Activated CD8-positive, alpha-beta memory T cell treated with anti-CD3 and anti-CD28 coated beads, Interleukin-2, amount 50 U/mL, for 4 hours (primary cell): ENCODE measurements at places on chromosomes 13 and 19.

- DNase-seq = no peak
Measured at GRCh38 chr13:51067210-51067701, 43.8 kb downstream of the C13orf42 start.

GRCh38 chr19:17041976-17042375 lies 15.4 kb upstream of the CPAMD8 start:
- DNase-seq = no peak

DNA sequence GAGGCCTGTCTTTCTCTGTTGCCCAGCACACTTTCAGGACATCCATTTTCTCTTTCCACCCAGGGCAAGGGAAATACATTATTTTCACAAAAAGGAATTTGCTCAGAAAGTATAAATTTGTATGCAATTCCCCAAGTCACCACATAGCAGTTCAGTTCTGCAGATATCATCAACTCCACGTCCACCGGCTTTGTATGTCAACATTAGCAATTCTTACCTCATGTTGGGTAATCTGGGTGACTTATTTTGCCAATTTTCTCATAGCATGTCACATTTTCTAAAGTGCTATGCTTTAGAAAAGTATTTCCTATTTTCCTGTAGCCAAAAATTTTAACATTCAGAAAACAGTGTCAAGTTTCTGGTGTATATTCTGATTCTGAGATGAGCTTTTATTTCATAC lies 501.8 kb downstream of the EFNB2 start:
- DNase-seq = no peak

- DNase-seq = no peak
Measured at GRCh38 chr13:78404846-78405360, 198.4 kb downstream of the POU4F1 start.

- no peak for DNase-seq
Measured at GRCh38 chr13:71408416-71408815, 458.6 kb downstream of the DACH1 start.

DNA sequence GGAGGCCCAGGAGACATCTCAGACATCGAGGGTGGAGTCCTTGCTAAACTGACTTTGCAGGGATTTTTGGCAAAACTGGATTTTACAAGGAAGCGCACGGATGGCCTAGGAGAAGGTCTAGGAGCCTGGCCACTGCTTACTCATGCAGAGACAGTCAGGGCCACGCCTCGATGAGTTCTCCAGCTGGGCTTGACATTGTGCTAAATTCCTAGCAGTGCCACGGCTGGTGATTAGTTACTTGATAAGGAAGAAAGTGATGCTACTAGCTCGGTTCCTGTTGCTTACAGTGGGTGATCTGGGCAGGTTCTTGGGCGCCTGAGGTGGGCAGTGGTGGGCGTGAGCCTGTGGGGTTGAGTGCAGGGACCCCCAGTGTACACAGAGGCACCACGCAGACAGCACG lies 143.4 kb downstream of the SOX1 start:
- DNase-seq = no peak

DNA sequence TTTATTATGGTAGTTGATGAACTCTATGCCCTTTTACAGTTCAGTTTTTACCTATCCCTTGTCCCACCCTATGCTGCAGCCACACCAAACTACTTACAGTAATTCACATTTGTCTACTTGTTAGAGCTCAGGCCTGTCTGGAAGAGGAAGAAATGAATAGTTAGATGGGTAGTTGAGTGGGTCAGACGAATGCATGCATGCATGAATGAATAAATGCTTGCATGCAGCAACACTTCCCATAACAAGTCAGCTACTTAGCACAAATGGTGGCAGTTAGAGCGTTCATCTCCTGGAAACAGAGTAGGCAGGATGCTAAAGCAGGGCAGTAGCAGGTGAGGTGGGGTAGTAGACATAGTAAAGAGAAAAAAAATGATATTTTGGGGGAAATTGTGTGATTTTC lies 322.3 kb downstream of the NDFIP2 start:
- no peak for DNase-seq

GRCh38 chr19:12969292-12969988 lies at the start of gene DAND5:
Gene DAND5 (plus strand): TSS chr19:12969576. CDS start chr19:12969661, 85 bp downstream.
- no peak for DNase-seq

DNA sequence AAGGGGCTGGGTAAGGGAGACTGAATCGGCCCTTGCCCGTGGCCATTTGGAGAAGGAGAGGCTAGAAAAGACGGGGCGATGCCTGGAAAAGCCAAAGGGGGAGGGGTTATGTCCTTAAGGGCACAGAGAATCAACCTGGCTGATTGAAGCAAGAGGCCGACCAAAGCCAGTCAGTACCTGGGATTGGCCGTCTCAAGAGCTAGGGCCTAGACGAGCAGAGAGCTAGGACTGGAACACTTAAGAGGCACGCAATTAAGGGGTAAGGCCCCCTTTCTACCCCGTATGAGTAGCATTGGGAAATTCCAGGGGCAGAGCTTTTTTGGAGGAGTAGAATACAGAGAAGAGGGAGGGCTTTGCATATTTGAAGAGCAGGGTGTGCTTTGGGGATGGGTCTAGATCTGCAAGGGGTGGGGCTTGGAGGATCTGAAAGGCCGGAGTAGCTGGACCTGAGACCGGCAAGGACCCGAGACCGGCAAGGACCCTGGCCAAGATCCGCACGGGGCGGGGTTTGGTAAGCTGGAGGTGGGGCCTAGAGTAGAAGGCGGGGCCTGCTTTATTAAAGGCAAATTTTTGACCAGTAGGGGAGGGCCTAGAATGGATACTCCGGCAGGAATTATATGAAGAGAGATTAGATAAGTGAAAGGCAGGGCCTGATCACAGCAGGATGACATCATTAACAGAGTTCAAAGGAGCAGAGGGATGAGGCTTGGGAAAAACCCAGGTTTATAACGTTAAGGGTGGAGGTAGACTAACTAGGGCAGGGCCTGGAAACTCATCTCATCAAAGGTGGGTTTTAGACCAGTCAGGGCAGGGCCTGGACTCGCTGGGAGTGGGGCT lies 10.7 kb upstream of the CACNG6 start:
- no peak for DNase-seq

DNA sequence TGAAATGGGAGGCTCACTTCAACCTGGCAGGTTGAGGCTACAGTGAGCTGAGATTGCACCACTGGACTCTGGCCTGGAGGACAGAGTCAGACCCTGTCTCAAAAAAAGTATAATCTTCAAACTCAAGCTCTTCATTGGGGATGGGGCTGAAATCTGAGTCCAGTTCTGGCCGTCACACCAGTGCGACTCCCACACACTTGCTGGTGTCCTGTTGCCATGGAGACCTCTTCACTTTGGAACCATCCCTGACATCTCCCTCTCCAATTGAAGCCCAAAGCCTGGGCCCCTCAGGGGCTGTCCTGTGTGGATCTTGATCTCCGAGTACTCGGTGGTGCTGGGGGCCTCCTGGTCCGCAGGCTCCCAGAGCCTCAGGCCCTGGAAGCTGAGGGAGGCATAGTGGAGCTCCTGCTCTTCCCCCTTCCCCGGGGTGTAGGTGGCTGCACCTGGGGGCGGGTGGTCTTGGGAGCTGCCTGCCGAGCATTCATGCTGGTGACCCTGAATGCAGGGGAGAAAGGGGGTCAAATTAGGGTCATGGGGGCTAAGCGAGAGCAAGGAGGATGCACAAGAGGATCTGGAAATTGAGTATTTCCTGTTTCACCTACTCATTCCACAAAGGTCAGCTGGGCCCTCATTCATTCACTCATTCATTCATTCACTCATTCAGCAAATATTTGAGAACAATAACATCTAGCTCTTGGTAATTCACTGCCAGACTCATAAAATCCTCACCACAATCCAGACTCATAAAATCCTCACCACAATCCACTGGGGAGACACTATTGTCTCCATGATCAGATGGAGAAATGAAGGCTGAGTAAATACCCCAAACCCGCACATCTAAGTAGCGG lies 11.0 kb downstream of the SIGLEC11 start:
- no peak for DNase-seq

- DNase-seq = no peak
Measured at GRCh38 chr13:77719128-77719527, 21.6 kb downstream of the SLAIN1 start.

DNA sequence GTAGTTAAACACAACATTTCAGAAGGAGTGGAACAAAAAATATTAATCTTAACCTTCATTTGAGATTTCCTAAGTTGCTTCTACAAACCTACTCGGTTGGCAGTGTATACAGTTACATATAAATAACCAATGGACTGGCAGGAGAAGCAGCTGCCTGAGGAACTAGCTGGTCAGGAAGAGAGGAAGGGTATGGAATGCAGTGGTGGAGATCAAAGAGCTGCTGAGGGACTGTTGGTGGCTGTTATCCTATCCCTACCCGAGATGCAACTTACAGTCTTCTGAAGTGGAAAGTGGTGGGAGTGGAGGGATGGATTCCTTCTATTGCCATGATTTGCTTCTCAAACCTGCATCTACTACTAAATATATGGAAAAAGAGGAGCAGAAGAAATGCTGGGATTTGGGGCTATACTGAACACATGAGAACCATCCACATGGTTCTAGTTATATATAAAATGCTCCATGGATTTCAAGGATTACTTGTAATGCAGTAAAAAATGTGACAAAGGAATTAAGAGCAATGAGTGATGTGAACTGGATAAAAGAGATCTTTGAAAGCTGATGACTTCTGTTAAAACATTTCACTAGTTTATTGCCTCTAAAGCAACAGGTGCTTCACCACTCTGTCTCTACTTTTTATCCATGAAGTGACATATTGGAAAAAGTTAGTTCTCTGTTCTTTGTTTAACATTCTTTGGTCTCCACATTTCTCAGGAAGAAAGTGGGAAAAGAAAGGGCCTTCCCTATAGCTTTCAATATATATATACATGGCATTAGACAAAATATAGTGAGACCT lies 29.9 kb downstream of the MICU2 start:
- no peak for DNase-seq

GRCh38 chr19:54096617-54097106 lies 3.9 kb downstream of the OSCAR start:
- no peak for DNase-seq

GRCh38 chr19:10110972-10111317 lies 548 bp upstream of the P2RY11 start:
- DNase-seq = no peak

- no peak for DNase-seq
Measured at GRCh38 chr13:109998684-109999533, 212.5 kb upstream of the IRS2 start.

DNA sequence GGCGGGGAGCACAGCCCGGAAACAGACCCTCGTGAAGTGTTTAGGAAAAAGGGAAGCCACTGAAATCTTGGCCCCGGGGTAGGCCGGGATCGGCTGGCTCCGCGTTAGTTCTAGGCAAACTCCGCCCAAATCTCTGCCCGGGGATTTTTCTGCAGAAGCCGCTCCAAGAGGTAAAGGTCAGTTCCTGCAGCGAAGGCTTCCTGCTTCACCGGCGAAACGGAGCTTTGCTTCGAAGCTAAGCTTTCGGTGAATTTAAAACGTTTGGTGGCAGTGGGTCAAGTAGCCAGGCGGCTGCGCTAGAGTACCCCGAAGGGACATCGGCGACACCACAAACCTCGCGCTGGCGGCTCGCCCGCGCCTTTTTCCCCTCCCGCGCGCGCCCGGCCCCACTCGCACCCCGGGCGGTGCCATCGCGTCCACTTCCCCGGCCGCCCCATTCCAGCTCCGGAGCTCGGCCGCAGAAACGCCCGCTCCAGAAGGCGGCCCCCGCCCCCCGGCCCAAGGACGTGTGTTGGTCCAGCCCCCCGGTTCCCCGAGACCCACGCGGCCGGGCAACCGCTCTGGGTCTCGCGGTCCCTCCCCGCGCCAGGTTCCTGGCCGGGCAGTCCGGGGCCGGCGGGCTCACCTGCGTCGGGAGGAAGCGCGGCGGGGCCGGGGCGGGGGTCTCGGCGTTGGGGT lies 441 bp downstream of the GJB2 start:
- no peak for DNase-seq

DNA sequence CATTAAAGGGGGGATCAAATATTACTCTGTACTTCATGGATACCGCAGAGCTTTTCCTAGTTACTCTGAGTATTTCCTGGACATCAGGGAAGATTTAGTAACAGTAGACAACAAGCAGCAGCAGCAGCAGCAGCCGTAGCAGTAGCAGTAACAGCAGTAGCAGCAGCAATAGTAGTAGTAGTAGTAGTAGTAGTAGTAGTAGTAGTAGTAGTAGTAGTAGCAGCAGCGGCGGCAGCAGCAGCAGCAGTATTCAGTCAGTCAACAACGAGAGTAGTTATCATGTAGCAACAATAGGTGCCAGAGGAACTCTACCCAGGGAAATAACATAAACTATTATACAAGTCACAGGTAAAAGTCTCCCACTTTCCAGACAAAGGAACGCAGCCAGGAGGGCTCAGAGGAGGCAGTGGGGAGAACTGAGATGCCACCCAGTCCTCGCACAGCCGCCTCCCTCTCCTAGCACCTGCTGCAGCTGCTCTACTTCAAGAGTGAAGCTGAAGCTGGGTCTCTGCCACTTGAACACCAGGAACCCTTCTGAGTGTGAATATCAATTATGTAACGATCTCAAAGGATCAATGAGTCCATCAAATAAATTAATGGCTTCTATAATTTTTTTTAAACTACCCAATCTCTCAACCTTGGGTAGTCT lies 1.3 kb upstream of the DOCK9 start:
- DNase-seq = no peak

- DNase-seq = no peak
Measured at GRCh38 chr13:43959291-43959690, 79.6 kb downstream of the LACC1 start.

DNA sequence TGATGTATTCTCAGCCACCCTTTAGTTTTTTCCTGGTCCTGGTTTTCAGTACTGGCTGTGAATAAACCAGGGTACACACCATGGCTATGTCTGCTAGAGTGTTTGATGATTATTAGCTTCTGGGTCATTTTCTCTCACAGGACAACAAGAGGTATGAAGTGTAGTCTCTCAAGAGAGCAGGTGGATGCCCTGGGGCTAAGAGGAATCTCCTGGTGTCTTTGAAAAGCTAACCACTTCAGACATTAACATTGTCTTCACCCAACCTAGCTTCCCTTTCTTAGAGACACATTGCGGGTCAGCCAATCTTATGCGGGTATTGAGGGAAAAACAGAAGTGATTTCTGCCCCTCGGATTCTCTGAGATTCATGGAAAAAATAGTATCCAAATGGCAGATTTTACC lies 1.6 kb downstream of the ZNF730 start:
- DNase-seq = no peak

- DNase-seq = peak; percentile 77
Measured at GRCh38 chr19:6802336-6803035, 30.0 kb downstream of the VAV1 start.

- no peak for DNase-seq
Measured at GRCh38 chr13:93751117-93751516, 524.5 kb downstream of the GPC6 start.

- DNase-seq = no peak
Measured at GRCh38 chr13:34417896-34418295, 524.2 kb upstream of the NBEA start.
